ENCODE measurements at places on chromosomes 3 and 15. TPM values are rescaled to one million over a fixed set of nuclear protein-coding genes. Genes with fewer than 3 reads are reported as not detected.

DNA sequence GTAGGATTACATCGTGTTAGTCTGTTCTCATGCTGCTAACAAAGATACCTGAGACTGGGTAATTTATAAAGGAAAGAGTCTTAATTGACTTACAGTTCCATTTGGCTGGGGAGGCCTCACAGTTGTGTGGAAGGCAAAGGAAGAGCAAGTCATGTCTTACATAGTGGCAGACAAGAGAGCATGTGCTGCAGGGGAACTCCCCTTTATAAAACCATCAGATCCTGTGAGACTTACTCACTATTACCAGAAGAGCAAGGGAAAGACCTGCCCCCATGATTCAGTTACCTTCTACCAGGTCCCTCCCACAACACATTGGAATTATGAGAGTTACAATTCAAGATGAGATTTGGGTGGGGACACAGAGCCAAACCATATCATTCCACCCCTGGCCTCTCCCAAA, 3.4 kb downstream of the SLC25A26 start:
- DNase-seq, result no peak

- DNase-seq, result no peak
Measured at GRCh38 chr3:141482245-141482922, 4.4 kb upstream of the RASA2 start.

GRCh38 chr3:133753779-133754164, 7.6 kb downstream of the TF start:
- no peak for DNase-seq

DNA sequence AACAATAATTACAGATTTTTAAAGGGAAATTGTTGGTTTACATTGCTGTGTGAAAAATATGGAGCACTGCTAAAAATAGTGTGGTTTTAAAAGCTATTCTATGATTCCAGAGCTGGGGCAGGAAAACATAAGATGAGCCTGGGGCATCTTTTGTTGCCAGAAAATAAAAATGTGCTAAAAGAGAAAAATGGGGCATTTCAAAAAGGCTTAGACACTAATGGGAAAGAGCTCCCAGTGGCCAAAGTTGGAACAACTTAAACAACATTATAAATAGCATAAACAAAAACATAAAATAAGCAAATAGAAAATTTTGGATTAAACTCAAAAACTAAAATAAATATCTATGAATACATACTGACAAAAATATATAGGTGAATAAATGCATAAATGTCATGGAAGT, 478.9 kb downstream of the NLGN1 start:
- DNase-seq, result no peak

DNA sequence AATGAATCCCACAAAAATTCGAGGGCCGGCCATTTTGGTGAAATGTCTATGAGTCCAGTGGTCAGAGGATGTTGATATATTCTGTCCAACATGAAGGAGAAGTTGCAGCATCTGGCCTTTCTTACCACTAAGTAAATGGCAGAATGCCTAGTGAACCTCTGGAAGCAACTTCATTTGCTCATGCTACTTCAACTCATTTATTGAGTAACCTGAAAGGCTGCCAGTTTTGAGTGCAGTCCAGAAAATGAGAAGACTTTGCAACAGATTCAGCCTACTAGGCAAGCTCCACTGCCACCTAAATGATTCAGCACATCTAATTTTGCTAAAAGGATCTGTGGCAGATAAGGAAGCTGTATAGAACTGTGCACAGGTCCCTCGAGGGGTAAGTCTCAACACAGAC, 265.0 kb downstream of the OPA1 start:
- no peak for DNase-seq

DNA sequence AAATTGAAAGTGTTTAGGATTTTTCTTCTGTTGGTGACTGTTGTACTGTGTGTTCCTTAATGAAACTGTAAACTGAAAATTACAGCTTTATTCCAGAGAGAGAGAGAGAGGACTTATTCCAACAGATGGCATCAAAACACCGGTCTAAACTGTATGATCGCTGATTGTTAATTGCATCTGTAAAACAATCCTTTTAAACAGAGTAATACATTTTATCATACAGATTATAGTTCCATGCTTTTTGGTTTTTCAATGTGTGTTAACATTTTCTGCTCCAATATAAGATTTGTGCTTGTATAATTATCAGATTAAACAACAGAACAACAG, 289.7 kb upstream of the DNAJC19 start:
- DNase-seq, result no peak

- DNase-seq, result no peak
Measured at GRCh38 chr15:76667943-76668715, 237.0 kb downstream of the SCAPER start.

- no peak for DNase-seq
Measured at GRCh38 chr3:112376992-112377391, 44.0 kb downstream of the CD200 start.

- no peak for DNase-seq
Measured at GRCh38 chr3:21331321-21331720, 419.7 kb downstream of the ZNF385D start.

DNA sequence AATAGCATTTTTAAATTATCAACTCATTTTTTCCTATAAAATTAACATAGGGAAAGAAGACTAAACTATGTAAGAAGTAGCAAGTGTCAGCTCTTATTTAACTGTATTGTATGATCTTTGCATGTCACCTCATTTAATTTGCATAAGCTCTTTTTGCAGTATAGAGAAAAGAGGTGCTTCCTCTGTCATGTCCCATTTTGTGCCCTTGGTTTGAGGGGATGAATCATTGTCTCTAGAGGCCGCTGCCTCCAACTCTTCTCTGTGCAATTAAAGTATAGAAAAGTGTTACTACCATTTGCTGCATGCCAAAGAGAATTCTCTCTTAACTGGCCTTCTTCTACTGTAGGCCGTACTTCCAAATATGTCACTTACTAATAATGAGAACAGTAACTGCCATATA, 93.4 kb downstream of the LRRC28 start:
- DNase-seq, result no peak

DNA sequence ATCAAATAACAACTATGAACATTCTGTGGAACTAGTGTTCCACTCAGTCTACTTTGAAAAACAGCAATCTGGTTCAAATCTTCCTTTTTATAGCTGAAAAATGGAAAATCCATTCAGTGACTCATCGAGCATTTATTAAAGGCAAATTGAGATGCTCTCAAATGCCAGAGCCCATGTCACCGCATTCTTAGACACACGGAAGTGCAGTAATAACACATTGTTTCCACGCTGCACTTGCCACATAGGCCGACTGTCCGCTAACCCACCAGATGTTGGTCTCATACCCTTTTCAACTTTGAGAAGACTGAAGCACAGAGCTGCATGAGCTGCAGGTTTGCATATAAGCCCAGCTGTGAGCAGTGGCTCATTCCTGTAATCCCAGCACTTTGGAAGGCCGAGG, 95.9 kb downstream of the TMEM266 start:
- DNase-seq, result no peak

DNA sequence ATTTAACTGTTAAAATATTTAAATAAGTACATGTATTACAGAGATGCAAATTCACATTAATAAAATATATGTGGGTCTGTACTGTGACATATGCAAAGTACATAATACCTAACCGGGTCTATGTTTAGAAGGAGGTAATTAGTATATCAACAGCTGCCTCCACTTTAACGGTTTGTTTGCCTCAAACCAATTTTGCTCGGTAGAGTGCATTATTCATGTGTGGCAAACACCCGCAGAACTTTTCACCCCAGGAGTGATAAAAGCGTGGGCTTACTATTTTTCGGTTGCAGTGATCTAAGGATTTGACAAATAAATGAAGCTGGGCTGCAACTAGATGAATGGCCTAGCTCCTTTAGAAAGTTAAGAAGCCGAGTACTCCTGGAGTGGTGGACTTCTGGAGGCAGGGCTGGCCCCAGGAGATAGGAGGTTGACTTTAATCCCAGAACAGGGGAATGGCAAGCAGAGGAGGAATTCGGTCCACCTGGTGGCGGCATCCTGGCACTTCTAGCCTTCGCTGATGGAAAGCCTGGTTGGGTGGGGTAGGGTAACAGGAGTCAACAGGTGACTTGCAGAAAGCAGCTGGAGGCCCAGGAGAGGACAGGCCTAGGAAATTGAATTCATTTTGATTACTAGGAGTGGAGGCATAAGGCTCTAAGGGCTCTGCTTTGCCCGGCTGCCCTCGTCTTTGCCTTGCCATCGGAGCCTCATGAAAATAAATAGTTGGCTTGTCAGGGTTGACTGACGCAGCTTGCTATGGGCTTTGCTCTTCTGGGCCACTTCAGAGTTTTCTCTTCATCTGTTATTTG, 2.4 kb downstream of the SLCO3A1 start:
- peak; percentile 78 for DNase-seq

GRCh38 chr15:41911691-41912345, 18.0 kb upstream of the SPTBN5 start:
- DNase-seq, result no peak

DNA sequence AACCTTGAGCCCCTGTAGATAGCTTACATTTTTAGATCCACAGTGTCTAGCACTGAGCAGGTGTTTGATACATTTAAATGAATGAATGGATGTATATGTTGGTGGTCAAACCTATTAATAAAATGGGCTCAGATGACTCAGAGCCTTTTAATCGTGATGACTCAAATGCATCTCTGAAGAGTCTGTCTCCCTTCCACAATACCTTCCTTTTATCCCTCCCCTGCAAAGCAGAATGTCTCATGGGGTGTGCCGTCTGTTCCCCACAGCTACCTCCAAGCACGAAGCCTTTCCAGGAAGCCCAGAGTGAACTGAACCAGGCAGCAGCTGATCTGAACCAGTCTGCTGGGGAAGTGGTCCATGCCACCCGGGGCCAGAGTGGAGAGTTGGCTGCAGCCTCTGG, 303.5 kb upstream of the TPM1 start:
- no peak for DNase-seq

GRCh38 chr3:162678941-162679340, 1182.3 kb downstream of the OTOL1 start:
- no peak for DNase-seq

- DNase-seq, result no peak
Measured at GRCh38 chr3:21664996-21665395, 86.0 kb downstream of the ZNF385D start.

The MESP2 gene
- total RNA-seq, result 0.38 TPM

The COL6A5 gene
- total RNA-seq, result not detected

The EPHB1 gene
- total RNA-seq, result 5.9 TPM

The SLC7A14 gene
- 0.95 TPM for total RNA-seq

The UBR1 gene
- 18.7 TPM for total RNA-seq

The HYAL3 gene
- 4.9 TPM for total RNA-seq

The CCDC54 gene
- total RNA-seq, result not detected

The TRPM1 gene
- not detected for total RNA-seq

The CEP152 gene
- 16.2 TPM for total RNA-seq

The LARP6 gene
- 21.0 TPM for total RNA-seq

The STX19 gene
- not detected for total RNA-seq

The ALDH1L1 gene
- total RNA-seq, result 1.6 TPM

The LIPH gene
- total RNA-seq, result not detected
